ENCODE measurements at places on chromosomes 6 and 20.

- no peak for DNase-seq
These were observed 23.9 kb downstream of the SUMO4 start for GRCh38 chr6:149423964-149424440.

- DNase-seq = no peak
These were observed 5.9 kb upstream of the SERINC3 start for GRCh38 chr20:44527716-44528199.

GRCh38 chr6:72132427-72132826 is 246.1 kb downstream of the RIMS1 start:
- DNase-seq = no peak

- no peak for DNase-seq
These were observed 397.8 kb downstream of the KIF16B start for GRCh38 chr20:16175322-16175961.

- no peak for DNase-seq
These were observed 22.6 kb upstream of the SYNDIG1 start for GRCh38 chr20:24446811-24447210.

DNA sequence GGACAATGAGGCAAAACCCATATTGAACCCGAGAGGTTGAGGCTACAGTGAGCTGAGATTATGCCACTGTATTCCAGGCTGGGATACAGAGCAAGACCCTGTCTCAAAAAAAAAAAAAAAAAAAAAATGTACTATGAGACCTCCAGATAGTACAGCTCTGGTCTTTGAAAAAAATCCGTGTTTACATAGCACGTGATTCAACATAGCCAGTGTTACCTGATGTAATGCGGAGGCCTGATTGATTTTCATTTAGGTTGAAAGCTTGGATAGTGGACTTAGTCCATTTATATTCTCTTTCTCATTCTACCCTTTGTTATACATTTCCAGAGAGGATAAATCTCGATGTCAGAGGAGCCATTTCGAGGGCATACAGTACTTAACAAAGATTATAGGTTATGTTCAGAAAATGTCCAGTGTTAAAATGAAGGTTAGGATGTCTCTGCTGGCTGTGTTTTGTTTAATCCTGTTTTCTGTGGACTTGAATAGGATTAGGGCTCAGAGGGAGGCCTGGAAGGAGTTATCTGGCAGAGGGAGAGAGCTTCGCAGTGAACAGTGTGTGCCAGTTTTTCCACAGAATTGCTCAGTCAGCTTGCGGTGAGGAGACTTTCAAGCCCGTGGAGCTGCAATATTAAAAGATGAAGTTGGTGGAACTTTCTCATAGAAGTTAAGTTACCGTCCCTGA is 33.9 kb upstream of the BCLAF1 start:
- no peak for DNase-seq

- peak; percentile 56 for DNase-seq
These were observed 27.8 kb downstream of the RNF8 start for GRCh38 chr6:37381579-37381978.

DNA sequence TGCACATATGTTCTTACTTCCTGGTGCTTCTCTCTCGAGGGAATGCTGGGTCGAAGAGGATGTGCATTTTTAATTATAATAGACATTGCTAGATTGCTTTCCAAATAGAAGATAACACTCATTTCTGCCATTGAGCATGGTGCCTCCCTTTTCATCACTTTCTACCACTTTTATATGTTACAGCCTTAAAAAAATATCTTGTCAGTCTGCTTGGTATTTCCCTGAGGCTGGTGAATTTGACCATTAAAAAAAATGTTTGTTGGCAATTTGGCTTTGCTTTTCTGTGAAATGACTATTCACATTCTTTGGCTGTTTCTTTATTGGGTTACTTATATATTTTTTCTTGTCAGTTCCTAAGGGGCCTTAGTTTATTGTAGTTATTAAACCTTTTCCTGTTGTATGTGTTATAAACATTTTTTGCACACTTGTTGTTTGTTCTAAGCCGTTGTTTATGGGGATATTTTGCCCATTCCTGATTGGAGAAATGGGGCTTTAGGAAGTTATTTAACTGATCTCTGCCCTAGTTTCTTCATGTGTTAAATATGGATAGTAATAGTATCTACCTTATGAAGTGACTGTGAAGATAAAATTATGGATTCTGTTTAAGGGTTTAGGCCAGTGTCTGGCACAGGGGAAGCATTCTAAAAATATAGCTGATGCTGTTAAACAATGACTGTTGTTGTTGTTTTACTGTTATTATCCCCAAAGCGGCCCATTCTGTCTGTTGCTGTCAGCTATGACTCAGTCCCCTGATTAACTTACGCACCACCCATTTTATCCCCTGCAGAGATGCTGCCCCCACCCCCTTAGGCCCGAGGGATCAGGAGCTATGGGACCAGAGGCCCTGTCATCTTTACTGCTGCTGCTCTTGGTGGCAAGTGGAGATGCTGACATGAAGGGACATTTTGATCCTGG is 3.8 kb downstream of the DDR1 start:
- no peak for DNase-seq

DNA sequence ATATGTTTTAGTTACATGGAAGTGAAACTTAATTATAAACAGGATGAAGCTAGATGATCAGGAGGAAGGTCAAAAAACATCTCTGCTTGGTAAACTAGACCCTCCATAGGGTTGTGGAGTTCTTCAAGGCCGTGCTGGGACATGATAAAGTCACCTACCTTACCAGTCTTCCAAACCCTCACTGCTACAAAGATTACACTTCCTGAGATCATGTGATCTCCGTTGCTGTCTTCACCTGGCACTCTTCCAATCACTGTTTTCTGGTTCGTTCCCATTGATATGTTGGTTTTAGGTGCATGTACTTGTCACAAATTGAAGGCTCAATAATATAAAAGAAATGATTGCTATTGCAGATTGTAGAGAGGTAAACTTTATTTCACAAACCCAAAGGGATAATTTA is 161.5 kb upstream of the MAN1A1 start:
- no peak for DNase-seq

DNA sequence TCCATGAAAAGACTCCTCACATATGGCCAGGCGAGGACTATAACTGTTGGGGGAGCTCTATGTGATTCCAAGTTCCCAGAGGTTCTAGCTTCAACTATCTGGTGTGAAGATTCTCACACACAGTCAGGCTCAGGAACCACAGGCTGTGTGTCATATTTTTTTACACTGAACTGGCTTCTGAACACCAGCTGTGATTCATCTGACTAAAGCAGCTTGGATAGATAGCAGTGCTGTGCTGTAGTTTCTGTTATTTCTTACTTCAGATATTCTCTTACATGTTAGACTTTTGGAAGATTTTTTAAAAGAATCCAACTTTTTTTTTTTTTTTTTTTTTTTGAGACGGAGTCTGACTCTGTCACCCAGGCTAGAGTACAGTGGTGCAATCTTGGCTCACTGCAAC is 140.7 kb upstream of the MCHR2 start:
- DNase-seq = no peak

GRCh38 chr6:154440022-154440421 is 70.5 kb downstream of the CNKSR3 start:
- no peak for DNase-seq

DNA sequence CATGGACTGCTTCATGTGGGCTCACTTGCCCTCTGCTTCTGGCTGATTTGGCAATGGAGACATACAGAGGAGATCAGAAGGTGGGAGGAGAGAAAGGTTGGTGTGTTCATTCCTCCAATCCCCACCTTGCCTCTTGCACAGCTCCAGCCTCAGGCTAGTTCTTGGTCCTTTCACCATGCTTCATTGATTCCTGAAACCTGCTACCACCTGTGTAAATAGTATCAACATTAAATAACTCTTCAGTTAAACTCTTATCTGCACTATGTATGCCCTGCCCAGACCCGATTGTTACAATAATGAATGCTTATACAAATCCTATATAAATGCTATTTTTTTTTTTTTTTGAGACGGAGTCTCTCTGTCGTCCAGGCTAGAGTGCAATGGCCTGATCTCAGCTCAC is 174.5 kb downstream of the CD83 start:
- no peak for DNase-seq

GRCh38 chr6:159875194-159875593 is 15.6 kb upstream of the MAS1 start:
- DNase-seq = no peak

GRCh38 chr20:17197041-17197440 is 29.8 kb upstream of the PCSK2 start:
- no peak for DNase-seq

GRCh38 chr6:93282521-93283031 is 136.8 kb downstream of the EPHA7 start:
- no peak for DNase-seq

GRCh38 chr20:9241721-9242427 is 173.0 kb downstream of the PLCB4 start:
- DNase-seq = no peak

GRCh38 chr20:61117725-61118124 is 134.3 kb upstream of the CDH4 start:
- peak; percentile 45 for DNase-seq

GRCh38 chr6:149960488-149960887 is 3.3 kb upstream of the ULBP1 start:
- no peak for DNase-seq
